ENCODE measurements at places on chromosomes 6 and 20.

GRCh38 chr6:163356324-163356723 lies 58.2 kb upstream of the QKI start:
- DNase-seq, result no peak

- peak; percentile 7 for DNase-seq
Measured at GRCh38 chr6:11538052-11538818, 686 bp downstream of the TMEM170B start.

- DNase-seq, result peak; percentile 59
Measured at GRCh38 chr6:35601331-35602132, 87.2 kb downstream of the FKBP5 start.

- DNase-seq, result no peak
Measured at GRCh38 chr6:165889636-165890403, 226.8 kb upstream of the PDE10A start.

GRCh38 chr6:145368075-145368474 lies 367.2 kb downstream of the EPM2A start:
- no peak for DNase-seq

DNA sequence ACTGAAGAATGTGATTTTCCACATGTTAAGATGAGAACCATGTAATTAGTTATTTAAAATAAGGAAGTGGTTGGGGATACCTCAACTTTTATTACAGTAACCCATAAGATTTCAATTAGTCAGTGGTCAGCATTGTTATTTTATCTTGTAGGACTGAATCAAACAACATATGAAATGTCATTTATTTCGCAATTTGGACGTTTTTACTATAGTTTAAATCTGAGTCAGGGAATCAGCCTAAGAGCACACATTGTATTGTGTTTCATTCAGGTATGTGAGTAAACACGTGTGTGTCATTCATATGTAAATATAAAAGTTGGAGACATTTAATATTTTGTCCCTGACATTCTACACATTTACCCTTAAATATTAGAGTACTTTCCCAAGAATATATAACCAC lies 1418.7 kb downstream of the GRIK2 start:
- no peak for DNase-seq

- no peak for DNase-seq
Measured at GRCh38 chr6:82775981-82776380, 289.7 kb downstream of the UBE3D start.

DNA sequence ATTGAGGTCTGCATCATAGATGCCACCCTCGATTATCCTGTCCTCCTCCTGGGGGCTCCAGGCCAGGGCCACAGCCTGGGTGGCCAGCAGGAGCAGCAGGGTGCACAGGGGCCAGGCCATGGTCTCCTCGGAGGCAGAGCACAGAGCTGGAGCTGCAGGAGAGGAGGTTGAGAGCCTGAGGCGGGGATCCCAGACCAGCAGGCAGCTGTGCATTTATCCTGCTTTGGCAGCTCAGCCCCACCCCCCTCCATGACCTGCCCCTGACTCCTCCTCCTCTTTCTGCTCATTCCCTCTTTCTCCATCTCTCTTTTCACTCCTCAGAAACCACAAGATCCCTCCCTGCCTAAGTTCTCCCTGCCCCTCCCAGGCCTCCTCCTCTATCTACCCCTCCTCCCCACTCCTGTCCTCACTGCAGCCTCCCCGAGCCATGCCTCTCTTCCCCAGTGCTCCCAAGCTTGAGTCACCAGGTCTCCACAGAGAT lies at the start of gene CST2:
Gene CST2, minus strand, starts transcription at position 189 of the 481 bp plus-strand sequence. Its CDS starts 69 bp downstream, at position 120.
- no peak for DNase-seq

DNA sequence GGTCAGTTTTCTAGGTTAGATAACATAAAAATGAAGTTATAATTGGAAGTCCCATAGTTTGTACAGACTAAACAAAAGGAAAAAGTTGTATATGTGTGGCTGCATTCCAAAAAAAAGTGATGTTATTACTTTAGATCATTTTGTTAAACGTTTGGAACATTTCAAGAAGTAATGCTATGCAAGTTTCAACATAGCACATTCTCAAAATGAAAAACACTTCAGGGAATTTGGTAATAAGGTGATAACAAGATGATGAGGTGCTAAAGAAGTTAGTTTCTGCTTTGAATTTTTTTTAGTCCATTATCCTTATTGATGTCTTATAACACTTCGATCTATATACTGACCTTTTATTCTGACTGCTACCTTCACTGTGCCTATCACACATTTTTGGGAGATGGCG lies 250.7 kb downstream of the PHF3 start:
- DNase-seq, result no peak

- DNase-seq, result no peak
Measured at GRCh38 chr6:42688281-42688680, 34.1 kb downstream of the PRPH2 start.

GRCh38 chr20:45366192-45366591 lies 3.2 kb downstream of the SYS1 start:
- no peak for DNase-seq

- no peak for DNase-seq
Measured at GRCh38 chr6:85298553-85298952, 151.3 kb upstream of the NT5E start.

GRCh38 chr20:6583134-6583738 lies 184.2 kb upstream of the BMP2 start:
- no peak for DNase-seq

DNA sequence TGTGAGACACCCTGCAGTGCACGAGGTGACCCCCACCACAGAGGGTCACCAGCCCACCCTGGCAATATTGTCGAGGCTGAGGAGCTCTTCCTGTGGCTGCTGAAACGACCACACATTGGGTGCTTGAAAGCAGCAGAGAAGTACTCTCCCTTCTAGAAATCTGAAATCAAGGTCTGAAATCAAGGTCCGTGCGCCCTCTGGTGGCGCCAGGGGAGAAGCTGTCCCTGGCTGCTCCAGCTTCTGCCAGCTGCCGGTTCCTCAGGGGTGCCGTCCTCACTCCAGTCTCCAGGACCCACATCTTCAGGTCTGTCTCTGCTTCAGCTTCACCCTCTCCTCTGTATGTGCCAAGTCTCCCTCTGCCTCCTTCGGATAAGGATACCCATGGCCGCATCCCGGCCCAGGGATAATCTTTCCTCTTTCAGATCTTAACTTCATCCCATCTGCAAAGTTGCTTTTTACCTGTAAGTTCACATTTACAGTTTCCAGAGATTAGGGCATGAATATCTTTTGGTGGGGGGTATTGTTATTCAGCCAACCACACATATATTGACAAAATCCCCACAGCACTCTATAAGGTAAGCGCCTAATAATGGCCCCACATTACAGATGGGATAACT lies 108.3 kb upstream of the PHACTR3 start:
- peak; percentile 46 for DNase-seq

- no peak for DNase-seq
Measured at GRCh38 chr6:99186417-99186816, 163.1 kb downstream of the FAXC start.

DNA sequence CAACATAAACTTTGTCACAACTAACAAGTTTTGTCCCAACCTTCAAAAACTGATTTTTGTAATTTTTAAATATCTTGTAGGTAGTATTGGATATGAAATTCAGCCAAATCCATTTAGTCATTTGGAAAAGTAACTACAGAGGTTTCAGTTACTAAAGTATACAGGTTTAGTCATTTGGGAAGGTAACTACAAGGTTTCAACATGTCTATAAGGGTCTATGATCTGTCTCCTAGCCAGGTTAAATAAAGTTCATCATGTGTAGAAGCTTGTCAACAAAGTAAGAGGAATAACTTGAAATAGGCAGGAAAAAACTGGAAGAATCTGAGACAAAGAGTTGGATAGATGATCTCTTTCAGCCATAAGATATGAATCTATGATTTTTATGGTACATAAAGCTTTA lies 229.8 kb downstream of the COL12A1 start:
- DNase-seq, result no peak

All from effector CD4-positive, alpha-beta T cell (primary cell).